ENCODE measurements at places on chromosomes 1 and 21. TPM values are rescaled to one million over a fixed set of nuclear protein-coding genes. Genes with fewer than 3 reads are reported as not detected.

Gene LHX8
- not detected for total RNA-seq

Gene KRTAP15-1
- total RNA-seq: not detected

Gene AGMAT
- 0.86 TPM for total RNA-seq

Gene CNR2
- not detected for total RNA-seq

DNA sequence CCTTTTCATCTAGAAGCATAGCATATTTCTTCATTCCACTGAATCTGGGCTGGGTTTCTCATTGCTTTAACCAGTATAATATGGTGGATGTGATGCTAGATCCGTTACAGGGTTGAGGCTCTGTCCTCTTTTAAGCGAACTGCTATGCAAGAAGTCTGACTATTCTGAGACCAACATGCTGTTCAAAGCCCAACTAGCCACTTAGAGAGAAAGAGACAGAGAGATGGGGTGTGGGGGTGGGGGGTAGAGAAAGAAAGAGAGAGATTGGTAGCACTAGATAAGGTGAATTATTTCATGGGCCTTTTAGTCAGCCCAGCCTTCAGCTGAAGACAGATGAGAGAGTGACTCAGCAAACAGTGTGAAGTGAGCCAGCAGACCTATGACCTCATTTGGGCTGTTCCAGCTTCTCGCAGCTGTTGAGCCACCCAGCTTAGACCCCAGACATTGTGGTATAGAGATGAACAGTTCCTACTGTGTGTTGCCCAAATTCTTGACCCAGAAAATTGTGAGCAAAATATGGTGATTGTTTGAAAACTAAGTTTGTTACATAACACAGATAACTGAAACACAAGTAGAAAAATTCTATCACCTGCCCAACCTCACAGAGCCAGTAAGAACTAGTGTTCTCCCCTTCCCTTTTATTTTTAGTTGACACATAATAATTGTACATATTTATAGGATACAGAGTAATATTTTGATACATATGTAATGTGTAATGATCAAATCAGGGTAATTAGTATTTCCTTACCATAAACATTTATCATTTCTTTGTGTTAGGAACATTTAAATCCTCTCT lies 40.7 kb upstream of the PRKACB start:
- H3K36me3 ChIP-seq: no peaks in the 10 kb centered on the region
- H3K27me3 ChIP-seq: no peaks in the 10 kb centered on the region
- DNase-seq: peak; percentile 46
- H3K27ac ChIP-seq: no peak overlapping the region
- H3K4me3 ChIP-seq: no peak overlapping the region
- peaks cover 9% of the 10 kb centered on the region for H3K4me1 ChIP-seq

DNA sequence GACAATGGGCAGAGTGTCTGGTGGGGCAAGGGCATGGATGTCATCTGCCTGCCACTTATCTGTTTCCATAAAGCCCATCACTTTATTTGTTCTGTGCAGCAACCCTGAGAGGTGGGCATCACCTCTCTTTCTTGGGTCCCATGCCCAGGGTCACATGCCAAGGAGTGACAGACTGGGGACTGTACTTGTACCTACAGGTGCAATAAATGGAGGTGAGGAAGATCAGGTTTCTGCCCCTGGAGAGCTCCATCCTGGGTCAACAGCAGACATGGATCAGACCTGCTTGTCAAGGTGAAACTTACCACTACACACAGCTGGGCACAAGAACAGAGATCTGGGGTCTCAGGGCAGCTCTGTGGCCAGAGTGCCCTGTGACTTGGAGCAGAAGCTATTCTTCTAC lies 18.4 kb upstream of the PRDM16 start:
- H3K36me3 ChIP-seq: no peaks in the 10 kb centered on the region
- peaks cover 20% of the 10 kb centered on the region for H3K27me3 ChIP-seq
- H3K4me3 ChIP-seq: no peak overlapping the region

DNA sequence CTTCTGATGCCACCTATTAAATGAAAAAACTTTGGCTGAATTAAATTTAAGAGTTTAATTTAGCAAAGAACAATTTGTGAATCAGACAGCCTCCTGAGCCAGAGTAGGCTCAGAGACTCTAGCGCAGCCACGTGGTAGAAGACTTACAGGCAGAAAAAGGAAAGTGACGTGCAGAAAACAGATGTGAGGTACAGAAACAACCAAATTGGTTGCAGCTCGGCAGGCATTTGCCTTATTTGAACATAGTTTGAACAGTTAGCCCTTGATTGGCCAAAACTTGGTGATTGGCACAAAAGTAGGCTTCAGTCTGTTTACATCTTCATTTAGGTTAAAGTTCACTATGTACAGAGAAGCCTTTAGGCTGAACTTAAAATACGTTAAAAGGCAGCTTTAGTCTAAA lies 22.9 kb downstream of the TCP10L start:
- H3K36me3 ChIP-seq: no peaks in the 10 kb centered on the region
- H3K4me1 ChIP-seq: peaks cover 21% of the 10 kb centered on the region

GRCh38 chr1:196405839-196406238 lies 202.4 kb downstream of the KCNT2 start:
- H3K4me1 ChIP-seq: no peaks in the 10 kb centered on the region
- no peak overlapping the region for H3K27ac ChIP-seq
- no peak for DNase-seq
- H3K27me3 ChIP-seq: no peaks in the 10 kb centered on the region

DNA sequence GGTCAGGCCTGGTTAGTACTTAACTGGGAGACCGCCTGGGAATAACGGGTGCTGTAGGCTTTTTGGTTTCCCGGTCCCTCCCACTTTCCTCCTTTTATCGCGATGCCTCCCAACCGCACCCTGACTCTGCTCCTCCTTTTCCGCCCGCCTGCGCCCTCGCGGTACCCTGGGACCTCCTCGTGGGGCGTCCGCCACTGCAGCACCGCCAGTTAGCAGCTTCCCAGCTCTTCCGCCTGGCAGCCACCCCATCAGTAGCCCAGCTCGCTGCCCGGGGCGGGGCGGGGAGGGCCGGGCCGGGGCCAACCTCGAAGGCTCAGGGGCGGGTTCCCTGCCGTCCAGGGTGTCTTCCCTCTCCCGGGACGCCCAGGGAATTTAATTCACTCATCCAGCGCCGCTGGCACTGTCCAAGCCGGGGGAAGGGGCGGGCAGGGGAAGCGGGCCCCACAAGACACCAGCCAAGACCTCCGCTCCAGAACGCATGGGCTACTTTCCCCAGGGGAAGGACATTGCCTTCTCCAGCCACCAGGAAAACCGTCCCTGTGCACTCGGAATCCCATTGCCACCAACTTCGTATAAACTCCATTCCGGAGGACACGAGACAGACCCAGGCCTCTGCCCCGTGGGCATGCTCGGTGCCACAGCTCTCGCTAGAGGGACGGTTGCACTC lies 2.0 kb upstream of the ZNF678 start:
- H3K27ac ChIP-seq: no peak overlapping the region
- DNase-seq: no peak
- H3K4me3 ChIP-seq: no peak overlapping the region
- H3K36me3 ChIP-seq: no peaks in the 10 kb centered on the region

- DNase-seq: no peak
- H3K27ac ChIP-seq: no peak overlapping the region
- H3K4me3 ChIP-seq: no peak overlapping the region
- H3K27me3 ChIP-seq: no peaks in the 10 kb centered on the region
- H3K36me3 ChIP-seq: no peaks in the 10 kb centered on the region
These were observed 6.5 kb downstream of the RNU5D-1 start for GRCh38 chr1:44724296-44724954.

DNA sequence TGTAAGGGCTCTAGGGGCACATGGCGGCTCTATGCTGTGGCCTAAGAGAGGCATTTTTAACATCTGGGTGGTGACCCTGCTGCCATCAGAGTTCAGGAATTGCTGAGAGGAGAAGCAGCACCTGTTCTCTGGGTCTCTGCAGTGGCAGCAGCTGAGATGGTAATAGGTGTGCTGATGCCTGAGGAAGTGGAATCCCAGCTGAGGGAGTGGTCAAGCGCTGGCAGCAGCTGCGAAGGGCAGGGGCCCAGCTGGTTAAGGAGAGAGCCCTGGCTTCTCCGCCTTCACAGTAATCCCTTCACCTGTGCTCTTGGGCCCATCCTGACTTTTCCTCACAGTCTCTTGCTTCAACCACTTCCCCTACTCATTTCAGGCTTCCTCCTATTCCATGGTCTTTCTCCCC lies 39.8 kb downstream of the GJA5 start:
- H3K36me3 ChIP-seq: no peaks in the 10 kb centered on the region
- no peaks in the 10 kb centered on the region for H3K4me1 ChIP-seq

DNA sequence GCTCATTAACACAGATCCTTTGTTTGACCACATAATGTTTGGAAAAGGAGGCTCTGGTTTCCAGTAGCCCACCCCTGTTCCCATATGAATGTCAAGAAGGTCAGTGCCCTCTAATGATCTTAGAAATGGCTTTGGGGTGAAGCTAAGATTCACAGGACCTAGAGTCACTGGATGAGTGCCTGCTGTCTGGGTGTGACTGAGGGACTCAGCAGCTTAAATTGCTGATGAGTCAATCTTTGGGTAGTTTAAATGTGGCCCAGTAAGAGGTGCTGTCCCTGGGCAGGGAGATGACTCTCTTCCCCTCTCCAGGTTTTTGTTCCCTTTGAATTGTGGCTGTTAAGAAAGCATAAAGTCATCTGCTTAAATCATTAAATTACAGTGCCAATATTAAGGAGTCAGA lies 50.6 kb downstream of the L1TD1 start:
- H3K36me3 ChIP-seq: no peaks in the 10 kb centered on the region
- no peak overlapping the region for H3K27ac ChIP-seq
- no peak for DNase-seq
- H3K4me3 ChIP-seq: no peak overlapping the region
- H3K4me1 ChIP-seq: peaks cover 4% of the 10 kb centered on the region
- no peaks in the 10 kb centered on the region for H3K27me3 ChIP-seq

DNA sequence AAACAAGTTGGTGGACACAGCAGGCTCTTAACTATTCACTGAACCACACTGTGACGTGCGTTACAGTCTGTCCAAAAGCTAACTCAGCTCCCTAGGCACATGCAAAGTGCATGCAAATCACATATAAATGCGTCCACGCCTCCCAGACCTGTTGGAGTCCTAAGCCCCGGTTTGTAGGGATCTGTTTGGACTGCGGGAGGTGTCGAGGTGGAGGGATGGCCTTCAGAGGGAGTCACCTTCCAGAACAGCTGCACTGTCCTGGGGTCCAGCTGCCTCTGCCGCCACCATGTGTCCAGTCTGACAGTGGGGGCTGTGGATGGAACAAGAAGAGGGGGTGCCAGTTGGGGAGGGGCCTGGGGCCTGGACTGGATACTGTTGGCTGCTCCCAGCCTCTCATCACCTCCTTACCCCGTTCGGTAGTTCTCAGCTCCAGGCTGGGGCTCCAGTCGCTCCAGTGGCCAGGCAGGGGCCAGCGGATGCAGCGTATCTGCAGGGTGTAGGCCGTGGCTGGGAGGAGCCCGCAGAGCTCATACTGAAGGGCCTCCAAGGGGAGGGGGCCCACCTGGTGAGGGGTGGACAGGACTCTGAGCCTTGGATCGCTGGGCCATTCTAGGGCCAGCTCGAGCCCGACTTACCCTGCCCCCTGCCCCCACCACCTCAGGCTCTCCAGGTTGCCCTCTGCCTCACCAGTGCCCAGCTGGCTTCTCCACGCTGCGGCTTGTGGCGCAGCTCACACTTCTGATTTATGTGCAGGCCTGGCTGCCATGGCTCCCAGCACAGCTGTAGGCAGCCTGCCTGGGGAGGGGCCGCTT lies 7.9 kb upstream of the MRPS15 start:
- DNase-seq: peak; percentile 12
- H3K4me3 ChIP-seq: no peak overlapping the region

GRCh38 chr1:109793486-109794318 lies 30.0 kb upstream of the EPS8L3 start:
- no peak for DNase-seq
- no peak overlapping the region for H3K27ac ChIP-seq
- H3K27me3 ChIP-seq: no peaks in the 10 kb centered on the region
- H3K4me1 ChIP-seq: peaks cover 19% of the 10 kb centered on the region

Measured in neural progenitor cell (in vitro differentiated cells).